GM13977 (cell line): ENCODE measurements at places on chromosomes 11 and 22.

GRCh38 chr11:75715688-75716087 lies 1.9 kb upstream of the MOGAT2 start:
- no peak for DNase-seq

- DNase-seq = no peak
Observed at GRCh38 chr11:113247221-113247620, 67.2 kb upstream of the TTC12 start.

GRCh38 chr22:38756711-38757463 lies 1.1 kb upstream of the SUN2 start:
- DNase-seq = no peak

DNA sequence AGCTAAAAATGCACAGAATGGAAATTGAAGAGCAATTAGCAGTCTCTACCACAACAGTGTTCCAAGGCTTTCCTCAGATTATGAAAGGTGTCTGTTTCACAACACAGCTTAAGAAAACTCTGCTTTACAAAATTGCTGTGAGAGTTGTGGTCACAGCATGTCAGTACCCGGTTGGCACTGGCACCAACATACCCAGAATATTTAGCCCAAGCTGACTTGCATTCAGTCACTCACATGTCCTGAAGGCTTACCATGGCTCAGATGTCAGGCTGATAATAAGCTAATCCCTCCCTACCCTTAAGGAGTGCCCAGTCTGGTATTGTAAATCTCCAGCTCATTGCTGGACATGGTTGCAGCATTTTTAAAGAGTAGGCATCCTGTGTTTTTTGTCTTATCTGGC lies 14.9 kb downstream of the NCR3LG1 start:
- DNase-seq = no peak

GRCh38 chr11:71301046-71301857 lies 48.9 kb upstream of the SHANK2 start:
- no peak for DNase-seq

- no peak for DNase-seq
Observed at GRCh38 chr11:69674267-69674885, 777 bp downstream of the LTO1 start.
